Ureter (tissue), 1 donor: ENCODE measurements at places on chromosomes 5 and 9.

GRCh38 chr5:147670815-147671214, 111.7 kb downstream of the JAKMIP2 start:
- DNase-seq: no peak

DNA sequence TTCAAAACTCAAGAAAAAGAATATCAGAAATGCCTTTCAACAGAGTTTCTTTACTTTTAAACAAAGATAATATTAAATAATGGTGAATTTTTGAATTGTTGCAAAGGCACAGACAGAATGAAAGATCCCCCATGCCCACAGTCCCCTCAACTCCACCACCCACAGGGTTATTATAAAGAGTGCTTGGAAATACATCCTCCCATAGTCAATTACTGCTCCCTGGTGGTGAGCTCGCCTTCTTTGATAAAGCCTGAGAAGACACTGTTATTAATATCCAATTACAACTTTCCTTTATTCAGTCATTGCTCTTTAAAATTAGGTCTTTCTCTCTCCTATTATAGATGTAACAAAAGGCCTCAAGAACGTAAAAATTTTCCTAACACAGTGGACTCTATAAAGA, 490.2 kb upstream of the RORB start:
- DNase-seq: no peak

- DNase-seq: no peak
Observed at GRCh38 chr5:94239266-94239665, 379.1 kb downstream of the KIAA0825 start.

DNA sequence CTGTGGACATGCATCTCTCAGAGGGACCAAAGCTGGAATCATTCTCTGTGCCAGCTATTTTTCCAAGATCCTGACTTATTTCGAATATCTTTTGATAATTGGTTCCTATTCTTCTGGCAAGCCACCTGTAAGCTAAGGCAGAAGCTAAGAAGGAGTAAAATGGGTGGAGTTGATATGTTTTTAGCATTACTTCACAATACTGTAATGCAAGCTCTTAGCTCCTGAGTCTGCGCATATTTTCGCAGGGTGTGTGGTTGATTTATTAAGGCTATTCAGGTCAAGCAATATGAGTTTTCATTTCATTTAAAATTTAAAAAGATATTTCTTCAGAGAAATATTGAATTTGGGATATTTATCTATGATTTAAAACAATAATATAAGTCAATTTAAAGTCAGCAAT, 158.5 kb upstream of the ADAMTS16 start:
- DNase-seq: no peak

GRCh38 chr5:40554054-40554453, 125.7 kb upstream of the PTGER4 start:
- no peak for DNase-seq

DNA sequence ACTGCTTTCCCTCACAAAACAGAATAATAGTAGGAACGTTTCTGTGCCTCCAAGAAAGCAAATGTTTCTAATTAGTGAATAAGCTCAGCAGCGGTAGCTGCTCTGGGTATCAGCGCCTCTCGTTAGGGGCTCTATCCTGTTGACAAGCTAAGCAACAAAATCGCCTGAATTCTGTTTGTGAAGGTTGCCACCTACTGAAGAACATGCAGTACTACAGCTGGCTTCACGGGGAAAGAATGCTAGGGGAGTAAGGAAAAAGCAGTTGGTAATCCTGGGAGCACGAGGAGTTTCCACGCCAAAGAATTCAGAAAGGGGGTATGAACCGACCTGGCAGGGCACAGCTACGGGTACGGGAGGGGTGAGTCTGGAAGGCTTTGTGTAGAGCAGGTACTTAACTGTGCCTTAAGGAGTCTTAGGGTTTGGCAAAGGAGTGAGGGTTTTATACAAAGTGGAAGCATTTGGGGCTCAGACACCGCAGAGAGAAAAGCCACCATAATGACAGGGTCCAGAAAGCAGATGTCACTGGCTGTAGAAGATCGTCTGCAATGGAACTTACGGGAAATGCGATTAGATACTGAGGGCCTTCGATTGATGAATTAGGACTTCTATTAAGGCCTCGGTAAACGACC, 171.7 kb downstream of the TTC39B start:
- peak; percentile 65 for DNase-seq

DNA sequence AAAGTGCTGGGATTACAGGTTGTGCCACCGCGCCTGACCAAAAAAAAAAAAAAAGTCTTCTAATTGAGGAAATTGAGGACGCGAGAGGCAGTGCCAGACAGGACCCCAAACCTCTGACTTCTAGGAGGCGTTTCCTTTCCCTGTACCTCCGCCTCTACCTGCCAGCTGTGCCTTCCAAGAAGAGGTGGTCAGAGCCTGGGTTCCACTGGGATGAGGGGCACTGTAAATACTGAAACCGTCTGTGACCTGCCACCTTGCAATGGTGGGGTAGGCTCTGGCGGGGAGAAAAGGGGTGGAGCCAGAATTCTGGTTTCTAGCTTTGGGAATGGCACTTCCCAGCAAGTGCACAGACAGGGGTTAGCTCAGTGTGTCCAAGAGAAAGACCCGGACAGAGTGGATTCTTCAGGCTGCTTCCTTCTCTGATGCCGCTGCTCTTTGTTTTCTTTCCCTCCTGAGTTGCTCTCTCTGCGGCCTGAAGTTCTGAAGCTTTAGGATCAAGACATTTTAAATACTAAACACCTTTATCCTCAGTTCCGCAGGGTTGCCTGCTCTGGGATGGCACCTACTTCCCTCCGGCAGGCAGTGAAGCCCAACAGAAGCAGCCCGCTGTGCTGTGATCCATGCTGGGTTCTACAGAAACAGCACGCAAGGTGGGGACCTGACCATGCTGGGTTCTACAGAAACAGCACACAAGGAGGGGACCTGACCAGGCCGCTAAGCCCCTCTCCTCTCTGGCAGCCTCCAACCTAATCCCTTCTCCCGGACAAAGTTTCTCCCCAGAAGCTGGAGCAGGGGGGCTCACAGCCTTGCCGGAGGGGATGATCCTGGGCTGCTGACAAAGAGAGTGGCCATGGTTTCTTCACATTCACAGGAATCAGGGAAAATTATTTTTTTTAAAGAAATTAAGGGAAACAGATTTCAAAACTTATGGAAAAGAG, 65.2 kb downstream of the OTULIN start:
- no peak for DNase-seq

DNA sequence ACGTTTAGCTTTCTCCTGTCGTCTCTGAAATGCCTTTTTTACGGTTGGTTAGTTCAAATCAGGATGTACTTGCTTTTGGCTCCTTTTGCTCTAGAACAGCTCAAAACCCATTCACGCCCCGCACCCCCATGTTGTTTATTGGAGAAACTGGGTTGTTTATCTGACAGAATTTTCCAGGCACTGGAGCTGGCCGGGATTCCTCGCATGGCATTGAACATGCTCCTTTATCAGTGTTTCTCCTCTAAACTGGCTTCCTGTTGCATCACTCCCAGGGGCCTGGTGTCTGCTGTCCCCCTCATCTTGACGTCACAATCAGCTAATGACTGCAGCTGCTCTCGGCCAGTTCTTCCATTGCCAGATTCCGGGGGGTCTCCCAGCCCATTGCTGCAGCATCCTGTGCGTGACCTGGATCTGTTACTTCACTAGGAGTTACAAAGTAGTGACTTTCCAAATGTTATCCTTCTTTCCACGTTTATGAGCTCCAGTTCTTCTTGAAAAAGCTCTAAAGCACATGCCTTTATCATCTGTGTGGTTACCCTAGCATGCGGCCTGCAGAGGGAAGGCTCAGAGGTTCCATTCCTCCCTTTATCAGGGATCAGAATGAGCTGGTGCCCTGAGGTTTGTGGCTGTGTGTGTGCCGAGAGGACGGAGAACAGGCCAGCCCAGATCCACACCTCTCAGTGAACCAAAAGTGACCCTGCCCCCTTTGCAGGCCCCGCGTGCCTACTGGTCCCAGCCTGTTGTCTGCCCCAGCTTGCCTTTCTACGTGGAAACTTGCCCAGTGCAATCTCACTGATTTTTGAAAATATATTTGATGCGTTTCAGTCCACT, 27.5 kb downstream of the FAM163B start:
- DNase-seq: peak; percentile 74

DNA sequence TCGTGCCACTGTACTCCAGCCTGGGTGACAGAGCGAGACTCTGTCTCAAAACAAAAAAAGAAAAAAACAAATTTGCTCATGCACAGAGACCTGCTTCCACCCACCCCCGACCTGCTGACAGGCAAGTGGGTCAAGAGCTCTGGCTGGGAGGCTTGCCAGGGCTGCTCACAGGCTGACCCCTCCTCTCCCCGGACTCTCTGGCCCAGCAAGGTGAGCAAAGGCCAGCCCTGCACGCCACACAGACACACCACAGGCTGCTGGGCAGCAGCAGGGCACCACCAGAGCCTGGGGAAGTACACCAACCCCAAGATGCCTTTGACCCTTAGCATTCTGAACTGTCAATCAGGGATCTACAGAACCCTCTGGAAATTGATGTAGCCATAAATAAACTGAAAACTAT, 29.2 kb downstream of the NSUN2 start:
- no peak for DNase-seq

GRCh38 chr5:109063223-109063622, 315.5 kb downstream of the FER start:
- DNase-seq: no peak

DNA sequence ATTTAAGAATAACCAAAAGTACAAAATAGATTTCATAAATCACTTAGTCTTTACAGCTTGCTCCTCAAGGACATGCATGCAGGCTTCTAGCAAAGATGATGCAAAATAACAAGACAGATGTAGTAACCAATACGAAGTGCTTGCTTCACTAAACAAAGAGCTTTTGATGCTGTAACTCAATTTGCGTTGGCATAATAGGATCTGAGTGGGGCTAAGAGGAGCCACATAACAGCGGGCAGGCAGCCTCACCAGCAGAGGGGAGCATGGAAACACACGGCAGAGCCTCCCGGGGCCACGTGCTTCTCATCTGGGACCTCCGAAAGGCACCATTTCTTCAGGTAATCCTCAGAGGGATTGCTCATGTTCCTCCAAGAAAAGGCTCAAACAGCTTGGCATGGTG, 139.7 kb downstream of the C5orf15 start:
- no peak for DNase-seq

DNA sequence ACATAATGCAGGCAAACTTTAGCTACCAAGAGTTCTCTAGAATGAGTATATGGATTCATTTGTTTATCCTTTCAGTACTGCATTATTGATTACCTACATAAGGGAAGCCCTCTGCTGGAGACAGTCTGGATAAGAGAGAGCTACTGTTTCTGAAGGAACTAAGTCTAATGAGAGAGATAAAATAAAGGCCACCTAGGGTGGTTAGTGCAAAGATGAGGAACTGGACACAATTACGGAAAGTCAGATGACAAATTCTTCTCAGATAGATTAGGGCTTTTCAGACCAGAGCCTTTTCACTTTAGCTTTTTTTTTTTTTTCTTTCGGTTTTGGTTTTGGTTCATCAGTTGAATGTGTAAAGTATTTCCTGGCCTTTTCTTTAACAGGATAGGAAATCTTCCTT, 31.3 kb downstream of the ISOC1 start:
- no peak for DNase-seq

GRCh38 chr5:1187950-1188334, 13.5 kb upstream of the SLC6A19 start:
- no peak for DNase-seq

- no peak for DNase-seq
Observed at GRCh38 chr5:73670731-73671130, 44.7 kb downstream of the ARHGEF28 start.

DNA sequence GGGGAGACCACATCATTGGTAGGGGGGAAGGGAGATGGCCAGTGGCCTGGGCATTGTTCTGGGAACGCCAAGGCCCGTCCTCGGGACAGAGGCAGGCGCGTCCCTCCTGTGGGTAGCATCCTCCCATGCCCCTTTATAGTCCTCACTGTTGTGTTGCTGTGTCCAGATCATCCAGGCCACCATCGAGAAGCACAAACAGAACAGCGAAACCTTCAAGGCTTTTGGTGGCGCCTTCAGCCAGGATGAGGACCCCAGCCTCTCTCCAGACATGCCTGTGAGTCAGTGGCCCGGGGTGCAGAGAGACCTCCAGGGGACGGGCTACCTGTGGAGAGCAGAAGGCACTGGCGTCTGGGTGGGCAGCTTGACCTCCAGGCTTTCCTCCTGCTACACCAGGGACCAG, 38.4 kb upstream of the SUSD3 start:
- no peak for DNase-seq

DNA sequence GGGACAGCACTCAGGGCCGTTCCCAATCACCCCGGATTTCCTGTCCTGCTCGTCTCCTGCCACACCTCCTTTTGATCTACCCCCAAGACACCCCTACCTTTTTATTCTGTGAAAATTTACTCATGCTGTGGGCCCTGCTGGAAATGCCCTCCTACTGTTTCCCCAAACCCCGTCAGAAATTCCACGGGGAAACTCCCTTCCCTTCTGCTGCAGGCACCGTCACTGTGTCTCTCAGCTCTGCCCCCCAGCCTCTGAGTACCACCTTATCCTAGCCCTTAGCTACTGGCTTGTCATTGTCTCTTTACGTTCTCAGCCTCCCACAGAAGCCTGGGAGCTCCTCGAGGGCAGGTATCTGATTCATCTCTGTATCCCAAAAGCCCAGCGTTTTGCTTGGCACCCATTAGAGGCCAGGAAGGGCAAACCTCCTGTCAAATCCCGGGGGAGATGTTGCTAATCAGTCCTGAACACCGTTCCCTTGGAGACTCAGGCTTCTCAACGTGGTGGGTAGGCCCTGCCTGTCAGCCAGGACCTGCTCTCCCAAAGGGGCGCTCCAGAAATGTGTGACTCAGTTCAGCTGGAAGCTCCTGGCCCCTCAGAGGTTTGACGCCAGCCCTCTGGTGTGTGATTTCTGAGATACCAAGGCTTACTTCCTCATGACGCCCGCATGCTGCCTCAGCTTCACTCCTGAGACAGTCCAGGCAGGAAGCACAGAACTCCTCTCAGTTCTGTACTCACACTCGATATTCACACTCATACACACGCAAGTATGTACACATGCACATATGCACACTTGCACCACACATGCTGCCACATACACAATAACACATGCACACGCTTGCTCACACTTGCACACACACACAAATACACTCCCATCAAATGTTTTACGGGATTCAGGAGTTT, 50.7 kb upstream of the GRHPR start:
- no peak for DNase-seq

DNA sequence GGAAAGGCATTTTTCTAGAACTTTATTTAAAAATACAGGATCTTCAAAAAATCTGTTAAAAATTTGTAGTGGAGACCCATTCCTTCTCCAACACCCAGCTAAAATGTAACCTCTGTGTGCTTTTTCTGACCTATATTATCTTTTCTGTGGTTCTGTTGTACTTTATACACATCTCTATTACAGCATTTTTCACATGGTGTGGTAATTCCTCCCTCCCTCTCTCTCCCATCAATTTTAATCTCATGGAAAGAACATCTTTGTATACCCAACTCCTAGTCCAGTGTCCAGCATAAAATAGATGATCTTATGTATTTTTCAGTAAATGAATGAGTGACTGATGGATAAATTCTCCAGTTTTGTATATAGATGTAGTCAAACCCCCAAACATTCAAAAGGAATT, 183.4 kb upstream of the KLF9 start:
- DNase-seq: no peak

DNA sequence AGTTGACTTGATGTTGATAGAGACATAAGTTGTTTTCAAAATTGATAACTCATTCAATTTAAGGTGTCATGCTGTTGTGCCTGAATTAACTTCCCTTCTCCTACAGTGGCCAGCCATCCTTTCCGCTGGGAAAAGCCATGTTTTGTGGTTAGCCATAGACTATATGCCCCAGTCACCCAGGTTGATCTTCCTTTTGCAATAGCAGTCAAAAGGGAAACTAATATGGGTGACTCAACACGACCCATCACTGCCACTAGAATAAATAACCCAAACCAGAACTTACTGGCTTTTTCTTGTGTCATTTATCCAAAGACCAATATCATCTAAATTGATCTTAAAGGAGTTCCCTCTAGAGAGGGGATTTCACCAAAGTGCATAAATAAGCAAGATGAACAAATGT, 87.4 kb downstream of the PTCD2 start:
- DNase-seq: no peak
